ENCODE measurements at places on chromosomes 2 and 18.

DNA sequence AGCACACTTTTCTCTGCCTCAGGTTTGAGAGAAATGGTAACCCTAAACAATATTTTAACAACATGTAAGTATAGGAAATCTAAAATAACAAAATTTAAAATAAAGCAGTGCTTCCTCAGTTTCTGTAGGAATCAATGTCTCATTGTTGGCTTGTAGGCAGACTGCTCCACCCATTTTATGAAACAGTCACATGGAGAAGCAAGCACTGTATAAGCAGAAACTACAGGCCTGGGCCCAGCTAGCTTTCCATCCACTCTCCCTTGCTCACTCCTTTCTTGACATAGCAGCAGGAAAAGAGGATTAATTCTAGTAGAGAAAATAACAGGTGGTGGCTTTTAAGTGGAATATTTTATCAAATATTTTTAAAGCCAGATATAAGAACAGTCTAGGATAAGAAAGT, 97.2 kb downstream of the PLEKHM3 start:
- no peak for DNase-seq

DNA sequence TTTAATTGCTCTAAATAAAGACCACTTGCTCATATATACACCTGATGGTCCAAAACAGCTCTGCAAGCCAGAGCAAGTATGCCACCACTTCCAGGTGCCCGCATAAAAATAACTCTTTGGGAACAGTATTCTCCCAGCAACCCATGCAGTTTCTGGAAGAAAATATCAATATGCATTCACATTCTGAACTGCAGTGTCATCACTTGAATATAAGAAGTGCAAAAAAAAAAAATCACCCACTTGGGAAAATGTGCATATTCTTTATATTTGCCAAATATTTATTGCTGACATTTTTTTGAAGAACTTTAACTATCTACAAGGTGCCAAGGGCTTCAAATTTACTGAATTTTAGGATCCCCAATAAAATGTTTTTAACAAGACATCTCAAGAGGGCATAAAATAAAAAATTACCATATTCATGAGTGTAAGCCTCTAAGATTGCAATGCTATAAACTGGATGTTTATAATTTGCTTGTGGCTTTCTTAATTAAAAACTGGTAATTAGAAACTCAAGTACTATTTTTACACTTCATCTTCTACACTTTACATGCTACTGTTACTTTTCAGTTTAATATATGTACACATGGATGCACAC, 360.6 kb upstream of the HNRNPA3 start:
- DNase-seq: no peak

DNA sequence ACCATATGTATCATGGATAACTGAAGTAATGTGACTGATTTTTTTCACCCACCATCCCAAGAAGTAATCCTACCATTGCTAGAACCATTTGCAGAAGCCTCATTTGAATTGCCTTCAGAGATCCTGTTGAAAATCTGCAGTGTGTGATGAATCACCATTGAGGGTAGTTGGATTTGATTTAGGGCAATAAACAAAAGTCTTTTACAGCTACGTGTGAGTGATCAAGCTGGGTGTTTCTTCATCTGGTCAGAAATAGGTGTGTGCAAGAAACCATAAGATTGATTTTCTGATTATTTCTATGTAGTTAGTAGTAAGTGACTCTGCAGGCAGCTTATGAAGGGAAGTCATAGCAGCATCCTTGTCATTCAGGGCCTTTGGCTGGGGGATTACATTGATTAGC, 159.6 kb downstream of the MGAT5 start:
- DNase-seq: no peak

GRCh38 chr2:222992137-222992536, 59.9 kb upstream of the KCNE4 start:
- DNase-seq: no peak

GRCh38 chr18:9673296-9674251, 34.5 kb upstream of the RAB31 start:
- peak; percentile 100 for DNase-seq

DNA sequence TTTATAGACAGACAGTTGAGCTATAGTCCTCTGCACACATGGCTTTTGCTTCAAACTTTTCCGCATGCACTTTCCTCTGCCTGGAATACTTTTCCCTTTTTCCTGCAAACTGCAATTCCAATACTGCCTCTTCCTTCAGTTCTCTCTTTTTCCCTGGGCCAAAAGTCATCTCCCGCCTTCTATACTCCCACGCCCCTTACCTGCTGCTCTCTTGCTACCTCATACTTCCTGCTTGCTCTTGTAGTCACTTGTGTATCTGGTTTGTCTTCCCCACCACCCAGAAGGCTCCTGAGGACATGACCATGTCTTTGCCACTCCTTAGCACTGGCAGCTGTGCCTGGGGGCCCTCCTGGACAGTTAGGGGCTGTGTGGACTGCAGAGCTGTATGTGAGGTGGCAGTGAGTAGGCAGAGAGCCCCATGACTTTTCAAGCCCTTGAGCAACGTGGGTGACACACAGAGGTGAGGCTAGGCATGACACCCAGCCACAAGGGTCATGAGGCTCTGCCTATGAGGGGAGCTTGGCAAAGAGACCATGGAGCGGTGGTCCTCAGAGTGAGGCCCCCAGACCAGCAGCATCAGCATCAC, 23.2 kb downstream of the SPEG start:
- peak; percentile 38 for DNase-seq

GRCh38 chr2:10328670-10329579, 26.2 kb downstream of the HPCAL1 start:
- DNase-seq: no peak

DNA sequence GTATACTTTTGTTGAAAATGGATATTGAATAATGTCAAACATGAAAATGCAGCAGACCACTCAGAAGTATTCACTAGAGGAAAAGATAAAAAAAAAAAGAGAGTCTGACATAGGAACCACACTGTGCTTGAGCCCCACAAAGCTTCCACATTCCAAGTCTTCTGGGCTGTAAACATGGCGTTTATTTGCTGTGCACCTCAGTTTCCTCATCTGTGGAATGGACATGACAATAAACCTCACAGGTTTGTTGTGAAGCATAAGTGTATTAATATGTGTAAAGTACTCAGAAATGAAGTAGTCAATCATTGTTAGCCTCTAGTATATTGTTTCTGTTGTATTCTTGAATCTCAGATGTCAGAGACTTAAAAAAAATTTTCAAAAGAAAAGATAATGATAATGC, 525.8 kb upstream of the NRP2 start:
- DNase-seq: no peak

- no peak for DNase-seq
Measured at GRCh38 chr2:237149425-237149824, 63.7 kb downstream of the COPS8 start.

DNA sequence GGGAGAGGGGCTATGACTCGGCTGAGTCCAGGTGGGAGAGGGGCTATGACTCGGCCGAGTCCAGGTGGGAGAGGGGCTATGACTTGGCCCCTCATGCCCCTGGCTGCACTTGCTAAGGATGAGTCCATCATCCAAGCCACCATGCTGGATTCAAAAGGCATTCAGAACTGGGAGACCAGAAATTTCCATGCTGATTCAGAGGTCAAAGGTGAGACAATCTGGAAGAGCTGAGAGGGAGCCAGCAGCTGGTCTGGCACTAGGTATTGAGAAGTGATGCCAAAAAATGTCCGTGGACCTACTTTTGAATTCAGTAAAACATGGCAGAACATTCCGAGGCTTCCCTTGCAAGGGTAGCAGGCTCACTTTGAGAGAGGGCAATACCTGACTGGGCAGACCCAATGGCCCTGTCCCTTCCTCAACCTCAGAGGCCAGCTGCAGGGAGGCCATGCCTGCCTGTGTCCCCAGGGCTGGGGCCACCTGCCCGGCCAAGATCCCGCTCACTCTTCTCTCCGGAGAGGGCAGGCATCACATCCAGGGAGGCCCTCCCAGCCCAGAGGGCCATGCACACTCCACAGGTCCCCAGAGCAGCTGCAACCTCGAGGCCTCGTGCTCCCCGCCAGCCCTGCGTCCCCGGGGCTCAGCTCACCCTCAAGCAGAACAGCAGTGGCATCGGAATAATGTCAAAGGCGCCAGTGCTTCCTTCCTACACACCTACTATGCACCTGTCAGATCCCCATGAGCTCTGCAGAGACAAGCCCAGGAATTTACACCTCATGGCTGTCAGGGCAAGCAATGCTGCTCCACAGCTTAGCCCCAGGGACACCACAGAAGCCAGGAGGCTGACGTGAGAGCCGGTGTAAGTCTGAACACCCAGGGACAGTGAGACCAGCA, 80.2 kb upstream of the GPC1 start:
- peak; percentile 18 for DNase-seq

- peak; percentile 46 for DNase-seq
Measured at GRCh38 chr2:212892193-212892592, 259.2 kb downstream of the IKZF2 start.

GRCh38 chr2:38164881-38165280, 88.9 kb upstream of the CYP1B1 start:
- DNase-seq: peak; percentile 94

DNA sequence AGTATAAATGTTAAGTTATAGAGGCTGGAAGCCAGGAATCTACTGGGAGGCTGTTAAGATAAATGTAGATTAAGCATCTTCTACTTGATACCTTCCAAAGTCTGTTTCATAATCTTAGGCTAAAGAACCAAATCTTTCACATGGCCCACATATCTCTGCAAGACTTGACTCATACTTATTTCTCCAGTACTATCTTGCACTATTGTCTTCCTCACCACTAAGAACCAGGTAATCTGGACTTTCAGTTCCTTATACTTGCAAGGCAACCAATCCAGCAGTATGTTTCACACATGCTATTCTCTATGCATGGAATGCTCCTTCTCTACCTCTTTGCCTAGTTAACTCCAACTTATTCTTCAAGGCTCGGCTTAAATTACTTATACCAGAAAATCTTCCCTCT, 62.2 kb downstream of the RBMS1 start:
- DNase-seq: no peak
